NCI-H748 treated with DMSO at 0.1 percent for 48 hours (cell line): ENCODE measurements at places on chromosomes 2 and 18.

- no peak for DNase-seq
These were observed 36.5 kb upstream of the ST3GAL5 start for GRCh38 chr2:85925216-85925671.

GRCh38 chr2:17911491-17912260 is 33.2 kb downstream of the KCNS3 start:
- no peak for DNase-seq

- DNase-seq: no peak
These were observed 90.6 kb upstream of the TAF1B start for GRCh38 chr2:9752441-9753275.

DNA sequence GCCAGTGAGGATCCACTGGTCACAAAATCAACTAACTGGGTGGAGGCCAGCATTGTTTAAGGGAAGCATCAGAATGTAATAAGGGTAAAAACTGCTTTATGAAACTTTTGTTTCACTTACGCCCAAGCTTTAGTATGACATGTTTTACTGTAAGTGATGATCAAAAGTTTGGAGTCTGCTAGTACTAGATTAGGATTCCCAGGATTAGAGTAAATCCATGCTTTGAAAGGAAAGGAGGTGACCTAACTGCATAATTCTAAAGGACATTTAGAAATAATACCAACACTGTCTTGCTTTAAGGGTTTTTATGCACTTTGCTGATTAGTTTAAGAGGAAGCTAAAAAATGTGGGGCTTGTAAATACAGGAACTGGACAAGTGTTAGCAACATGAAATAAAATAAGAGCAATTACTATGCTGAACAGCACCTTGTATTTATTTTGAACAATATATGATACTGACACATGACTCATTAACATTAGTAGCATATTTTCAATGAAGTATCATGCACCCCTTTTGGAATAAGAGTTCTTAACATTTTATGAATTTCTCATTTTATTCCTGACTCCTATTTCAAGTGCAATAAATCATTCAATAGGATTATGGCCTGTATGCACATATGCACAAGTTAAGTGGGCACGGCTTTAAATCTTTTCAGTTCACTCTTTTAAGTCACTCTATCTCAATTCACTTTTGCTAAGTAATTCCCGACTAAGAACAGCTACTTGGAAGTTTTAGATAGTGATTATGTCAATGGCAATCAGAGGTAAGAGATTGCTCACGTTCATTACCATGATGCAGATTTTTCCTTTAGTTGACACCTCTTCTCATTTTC is 62.5 kb downstream of the STK39 start:
- no peak for DNase-seq
